Kidney glomerular epithelial cell (primary cell): ENCODE measurements at places on chromosomes 16 and 17.
A peak's percentile ranks its signal among the peaks of the same experiment; 100 is the strongest.

DNA sequence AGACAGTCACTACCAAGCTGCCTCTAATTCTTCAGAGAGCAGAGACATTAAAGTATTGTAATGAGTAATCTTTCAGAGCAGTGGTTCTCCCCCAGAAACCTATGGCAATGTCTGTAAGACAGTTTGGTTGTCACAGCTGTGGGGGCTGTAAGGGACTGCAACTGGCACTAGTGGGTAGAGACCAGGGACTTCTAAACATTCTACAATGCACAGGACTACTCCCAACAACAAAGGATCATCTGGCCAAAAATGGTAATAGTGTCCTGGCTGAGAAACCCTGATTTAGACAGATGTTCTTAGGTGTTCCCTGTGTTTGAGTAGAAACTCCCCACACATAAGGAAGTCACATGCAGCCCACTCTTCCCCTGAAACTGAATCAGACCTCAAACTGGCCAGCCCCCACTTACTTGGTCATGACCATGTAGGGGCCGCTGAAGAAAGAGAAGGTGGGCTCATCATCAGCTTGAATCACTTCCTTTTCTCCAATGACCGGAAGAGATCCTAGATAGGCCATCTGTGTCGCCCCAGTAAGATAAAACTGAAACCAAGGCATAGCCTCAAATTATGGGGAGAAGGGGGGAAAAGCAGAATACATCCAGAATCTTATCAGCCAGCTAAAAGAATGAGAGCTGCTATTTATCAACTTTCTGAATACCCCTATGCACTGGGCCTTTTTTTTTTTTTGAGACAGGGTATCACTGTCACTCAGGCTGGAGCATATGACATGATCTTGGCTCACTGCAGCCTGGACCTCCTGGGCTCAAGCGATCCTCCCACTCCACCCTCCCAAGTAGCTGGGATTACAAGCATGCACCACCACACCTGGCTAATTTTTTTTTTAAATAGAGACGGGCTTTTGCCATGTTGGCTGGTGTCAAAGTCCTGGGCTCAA, 75.8 kb downstream of the TEX14 start:
- no peak for DNase-seq

- peak; percentile 76 for DNase-seq
Measured at GRCh38 chr17:69473841-69474831, 59.6 kb downstream of the MAP2K6 start.

- no peak for DNase-seq
Measured at GRCh38 chr16:53908731-53909130, 204.8 kb downstream of the FTO start.

DNA sequence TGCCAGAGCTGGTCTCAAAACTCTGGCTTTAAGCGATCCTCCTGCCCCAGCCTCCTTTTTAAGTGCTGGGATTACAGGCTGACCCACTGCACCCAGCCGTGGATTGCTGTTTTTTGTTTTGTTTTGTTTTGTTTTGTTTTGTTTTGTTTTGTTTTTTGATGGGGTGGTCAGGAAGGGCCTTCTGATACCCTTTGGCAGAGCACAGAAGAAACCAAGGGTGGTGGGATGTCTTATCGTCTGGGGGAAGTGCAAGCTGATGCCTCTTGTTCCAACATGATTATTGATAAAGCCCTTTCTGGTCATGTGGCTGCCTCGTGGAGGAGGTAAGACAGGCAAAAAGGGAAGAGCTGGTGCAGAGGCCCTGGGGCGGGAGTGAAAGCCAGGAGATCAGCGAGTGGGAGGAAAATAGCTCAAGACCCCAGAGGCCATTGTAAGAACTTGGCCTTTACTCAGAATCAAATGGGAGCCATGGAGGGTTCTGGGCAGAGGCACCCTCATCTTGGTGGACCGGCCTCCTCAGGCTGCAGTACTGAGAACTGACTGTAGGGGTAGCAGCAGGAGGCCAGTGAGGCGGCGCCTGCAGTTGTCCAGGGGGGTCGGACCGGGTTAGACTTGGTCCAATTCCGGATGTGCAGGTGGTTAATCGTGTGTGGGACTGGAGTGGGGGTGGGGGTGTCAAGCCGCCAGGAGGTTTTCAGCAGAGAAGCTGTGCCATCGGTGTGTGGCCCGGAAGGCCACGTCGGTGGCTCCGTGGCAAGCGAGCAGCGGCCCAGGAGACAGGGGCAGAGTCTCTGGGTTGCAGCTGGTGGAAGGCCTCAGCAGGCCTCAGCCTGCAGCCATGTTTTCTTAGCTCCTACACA, 84.4 kb upstream of the GSE1 start:
- no peak for DNase-seq
